ENCODE measurements at places on chromosomes 6 and 20. TPM values are rescaled to one million over a fixed set of nuclear protein-coding genes. Genes with fewer than 3 reads are reported as not detected.

- no peak for DNase-seq
These were observed 311.1 kb downstream of the SLC35F1 start for GRCh38 chr6:118218156-118218555.

- DNase-seq, result no peak
These were observed 3.2 kb downstream of the INSM1 start for GRCh38 chr20:20371083-20371482.

DNA sequence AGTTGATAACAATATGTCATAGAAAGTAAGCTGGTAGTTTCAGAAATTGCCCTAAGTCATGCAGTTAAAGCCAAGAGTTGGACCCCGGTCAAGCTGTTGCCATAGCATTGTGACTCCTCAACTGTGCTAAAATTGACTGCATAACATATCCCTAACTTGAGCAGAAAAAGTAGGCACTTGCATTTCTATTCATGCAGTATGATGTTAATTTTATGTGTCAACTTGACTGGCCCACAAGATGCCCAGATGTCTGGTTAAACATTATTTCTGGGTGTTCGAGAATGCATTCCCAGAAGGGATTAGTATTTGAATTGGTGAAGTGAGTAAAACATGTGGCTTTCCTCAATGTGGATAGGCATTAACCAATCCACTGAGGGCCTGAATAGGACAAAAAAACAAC is 136.4 kb downstream of the GPR63 start:
- no peak for DNase-seq

DNA sequence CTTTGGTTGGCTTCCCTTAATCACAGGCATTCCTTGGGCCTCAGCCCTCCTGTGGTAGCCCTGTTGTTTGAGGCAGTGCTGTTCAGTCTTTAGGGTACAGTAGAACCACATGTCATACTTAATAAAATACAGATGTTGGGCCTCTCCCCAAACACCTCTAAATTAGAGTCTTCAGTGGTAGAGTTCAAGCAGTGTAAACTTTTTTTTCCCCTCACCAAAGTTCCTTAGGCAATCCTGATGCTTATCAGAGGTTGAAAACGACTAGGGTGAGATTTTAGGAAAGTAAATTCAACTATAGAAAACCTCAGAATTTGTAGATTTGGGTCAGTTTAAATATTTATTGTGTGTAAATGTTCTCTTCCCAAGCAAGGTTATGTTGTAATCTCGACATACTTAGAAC is 44.6 kb downstream of the BLTP3A start:
- no peak for DNase-seq

DNA sequence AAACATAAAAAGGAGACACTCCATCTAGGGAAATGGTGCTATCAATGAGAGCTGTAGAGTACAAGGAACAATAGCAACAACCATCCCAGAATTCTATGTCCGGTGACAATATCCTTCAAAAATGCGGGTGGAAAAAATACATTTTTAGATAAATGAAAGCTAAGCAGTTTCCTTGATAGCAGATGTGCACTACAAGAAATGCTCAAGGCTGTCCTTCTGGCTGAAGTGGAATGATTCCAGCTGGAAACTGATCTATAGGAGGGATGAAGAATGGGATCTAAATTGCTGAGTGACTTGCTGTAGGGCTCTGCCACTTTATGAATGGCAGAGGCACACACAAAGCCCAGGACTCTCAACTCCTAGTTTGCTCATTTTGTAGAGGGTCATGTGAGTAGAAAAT is 763.1 kb downstream of the C6orf118 start:
- DNase-seq, result no peak

DNA sequence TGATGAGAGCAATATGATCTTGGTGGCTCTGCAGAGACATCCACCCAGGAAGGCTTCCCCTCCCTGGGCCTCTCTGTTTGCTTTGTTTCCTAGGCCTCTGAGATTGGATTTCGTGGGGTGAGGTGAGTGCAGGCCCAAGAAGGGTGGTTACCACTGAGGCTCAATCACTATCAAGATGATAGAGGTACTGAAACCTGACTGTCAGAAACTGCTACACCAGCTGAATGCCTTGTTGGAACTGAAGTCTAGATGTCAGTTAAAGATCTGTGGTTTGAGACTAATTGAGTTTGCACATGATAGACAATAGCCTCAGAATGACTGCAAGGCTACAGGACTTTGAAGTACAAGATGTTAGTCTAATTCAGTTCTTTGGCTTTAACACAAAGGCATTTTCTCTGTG is 15.2 kb downstream of the VNN1 start:
- no peak for DNase-seq

- DNase-seq, result no peak
These were observed 9.5 kb downstream of the CITED2 start for GRCh38 chr6:139364982-139365379.

DNA sequence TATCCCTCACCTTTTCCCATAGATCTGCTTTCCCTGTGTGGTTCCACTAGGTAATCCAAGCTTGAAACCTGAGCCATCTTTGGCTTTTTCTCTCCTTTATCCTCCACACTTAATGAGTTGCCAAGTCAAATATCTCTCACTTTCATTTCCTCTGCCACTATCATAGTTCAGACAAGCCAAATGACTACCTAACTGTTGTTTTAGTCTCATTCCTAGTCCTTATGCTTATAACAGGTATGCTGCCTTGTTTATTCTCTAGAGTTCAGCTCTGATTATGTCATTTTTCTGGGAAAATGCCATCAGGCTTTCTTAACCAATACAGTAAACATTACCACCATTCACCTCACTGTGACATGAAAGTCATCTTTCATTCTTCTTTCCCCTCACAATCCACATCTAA is 6.5 kb downstream of the EFHC1 start:
- DNase-seq, result no peak

- DNase-seq, result no peak
These were observed 8.4 kb downstream of the GABBR1 start for GRCh38 chr6:29624520-29624961.

DNA sequence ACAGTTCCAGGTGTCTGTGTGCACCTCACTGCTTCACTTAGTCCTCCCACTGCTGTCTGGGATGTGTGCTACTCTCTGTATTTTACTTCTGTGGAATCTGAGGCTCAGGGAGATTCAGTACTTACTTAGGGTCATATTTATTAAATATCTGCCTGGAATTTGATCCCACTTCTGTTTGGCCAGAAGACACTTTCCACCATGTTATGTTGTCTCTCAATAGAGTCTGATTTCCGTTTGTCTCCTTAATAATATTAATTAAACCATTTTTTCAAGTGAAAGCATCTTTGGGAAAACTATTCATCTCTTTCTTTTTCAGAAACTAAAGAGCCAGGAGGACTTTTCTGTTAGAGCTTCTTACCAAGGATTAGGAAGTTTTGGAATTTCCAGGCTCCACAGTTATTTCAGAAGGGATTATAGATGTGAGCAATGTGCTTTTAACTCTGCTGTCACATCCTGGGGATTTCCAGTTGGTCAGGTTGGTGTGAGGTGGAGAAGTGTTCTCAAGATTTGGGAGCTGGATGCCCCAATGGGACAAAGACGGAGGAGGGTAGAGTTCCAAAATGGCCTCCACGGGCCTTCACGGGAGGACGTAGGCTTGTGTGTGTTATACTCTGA is 156.8 kb upstream of the RALGAPA2 start:
- DNase-seq, result no peak

DNA sequence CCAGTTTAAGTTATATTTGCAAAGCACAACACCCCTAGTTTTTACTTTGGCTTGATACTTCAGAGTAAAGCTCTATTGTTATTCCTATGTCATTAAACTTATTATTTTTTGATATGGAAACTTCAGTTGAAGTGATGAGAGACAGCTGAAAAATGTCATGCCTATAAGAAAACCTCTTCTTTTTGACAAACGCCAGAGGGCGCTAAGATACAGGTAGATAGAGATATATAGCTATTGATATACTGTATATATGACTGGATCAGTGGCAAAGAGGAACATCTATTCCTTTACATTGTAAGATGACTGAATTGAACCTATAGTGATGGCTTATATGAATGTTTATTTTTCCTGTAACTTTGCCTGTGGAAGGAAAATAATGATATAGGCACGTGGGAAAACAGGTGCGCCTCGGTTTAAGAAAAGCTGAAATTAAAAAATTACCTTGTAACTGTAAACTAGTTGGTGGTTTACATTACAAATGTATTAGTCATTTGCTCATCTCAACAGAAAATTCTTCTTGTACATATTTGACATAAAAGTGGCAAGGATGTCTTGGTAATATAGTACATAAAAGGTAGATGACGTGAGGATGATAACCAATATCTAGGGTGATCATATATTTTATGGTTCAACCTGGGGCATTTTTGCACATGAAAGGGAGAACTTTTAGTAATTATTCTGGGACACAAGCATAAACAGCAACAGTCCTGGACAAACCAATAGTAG is 74.1 kb downstream of the LAMA4 start:
- DNase-seq, result peak; percentile 66

GRCh38 chr6:157715728-157716164 is 107.3 kb upstream of the SNX9 start:
- DNase-seq, result peak; percentile 92

DNA sequence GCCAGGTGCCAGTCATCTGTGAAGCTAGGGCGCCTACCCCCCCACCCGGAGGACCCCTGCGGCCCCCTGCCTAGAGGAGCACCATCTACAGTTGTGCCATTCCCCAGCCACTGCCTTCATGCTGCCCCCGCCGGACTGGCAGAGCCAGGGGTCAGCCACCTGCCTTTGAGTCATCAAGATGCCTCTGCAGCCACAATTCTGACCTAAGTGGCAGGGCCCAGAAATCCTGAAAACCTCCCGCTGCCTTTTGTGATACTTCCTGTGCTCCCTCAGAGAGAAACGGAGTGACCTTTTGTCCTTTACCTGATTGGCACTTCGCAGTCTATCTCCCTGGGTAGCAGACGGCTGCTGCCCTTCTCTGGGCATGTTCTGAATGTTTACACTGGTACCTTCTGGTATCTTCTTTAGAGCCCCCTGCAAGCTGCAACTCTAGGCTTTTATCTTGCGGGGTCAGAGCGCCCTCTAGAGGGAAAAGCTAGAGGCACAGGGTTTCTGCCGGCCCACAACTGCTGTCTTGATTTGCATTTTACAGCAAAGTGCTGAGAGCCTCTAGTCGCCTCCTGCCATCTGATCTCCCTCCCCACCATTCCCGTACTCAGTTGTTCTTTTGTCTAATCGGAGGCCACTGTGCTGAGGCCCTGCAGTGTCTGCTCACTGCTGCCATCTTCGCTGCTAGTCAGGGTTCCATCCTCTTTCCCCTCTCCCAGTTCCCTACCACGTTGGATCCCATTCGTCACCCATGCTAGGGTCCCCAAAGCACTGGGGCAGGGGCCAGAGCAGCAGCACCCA is 26.9 kb downstream of the SPATA2 start:
- peak; percentile 62 for DNase-seq

- DNase-seq, result no peak
These were observed 314.3 kb downstream of the EPHA7 start for GRCh38 chr6:93105017-93105416.

GRCh38 chr6:109050447-109051102 is 44.1 kb downstream of the SESN1 start:
- no peak for DNase-seq

DNA sequence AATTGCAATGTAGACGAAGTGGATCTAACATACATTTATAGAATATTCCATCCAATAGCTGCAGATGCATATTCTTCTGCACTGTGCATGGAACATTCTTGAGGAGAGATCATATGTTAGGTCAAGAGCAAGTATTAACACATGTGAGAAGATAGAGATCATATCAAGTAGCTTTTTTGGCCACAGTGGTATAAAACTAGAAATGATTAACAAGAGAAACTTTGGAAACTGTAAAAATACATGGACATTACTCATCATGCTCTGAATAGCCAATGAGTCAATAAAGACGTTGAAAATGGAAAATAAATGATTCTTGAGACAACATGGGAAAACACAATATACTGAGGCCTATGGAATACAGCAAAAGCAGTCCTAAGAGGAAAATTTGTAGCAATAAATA is 94.2 kb downstream of the STXBP5 start:
- DNase-seq, result no peak

DNA sequence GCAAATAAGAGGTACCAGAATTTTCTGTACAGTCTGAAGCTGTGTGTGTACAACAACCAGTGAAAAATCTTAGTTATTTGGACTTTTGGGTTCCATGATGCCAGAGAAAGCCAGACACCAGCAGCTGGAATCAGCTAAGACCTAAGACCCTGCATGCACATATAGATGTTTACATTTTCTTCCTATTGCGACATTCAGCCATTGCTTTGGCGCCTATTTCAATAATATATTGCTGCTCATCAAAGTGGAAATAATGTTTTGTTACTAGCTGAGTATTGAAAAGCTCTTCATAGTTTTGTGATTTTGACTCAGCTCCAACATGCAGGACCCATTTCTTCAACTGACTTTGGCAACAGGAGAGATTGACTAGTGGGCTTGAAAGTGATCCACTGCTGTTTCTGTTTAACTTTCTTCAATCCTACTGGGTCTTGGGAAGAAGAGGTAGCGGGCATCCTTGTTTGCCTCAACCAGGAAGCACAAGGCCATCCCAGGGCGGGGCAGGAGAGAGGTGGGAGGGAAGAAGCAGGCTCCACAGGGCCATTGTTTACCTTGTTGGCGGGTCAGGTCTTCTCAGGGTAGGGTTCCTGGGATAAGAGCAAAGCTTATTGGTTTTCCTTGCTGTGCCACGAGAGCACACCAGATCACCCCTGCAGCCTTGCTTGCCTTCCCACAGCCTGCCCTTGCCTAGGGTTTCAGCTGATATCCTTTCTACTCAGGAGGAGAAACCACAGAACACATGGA is 101.3 kb upstream of the ESR1 start:
- DNase-seq, result no peak

BMP6 gene
- 1.5 TPM for total RNA-seq

BTBD3 gene
- total RNA-seq, result 33.2 TPM

FAM83C gene
- total RNA-seq, result not detected

ZNF165 gene
- 0.99 TPM for total RNA-seq

NKAIN4 gene
- 0.33 TPM for total RNA-seq

GABRR1 gene
- not detected for total RNA-seq

BTN2A1 gene
- total RNA-seq, result 20.0 TPM

HM13 gene
- 34.8 TPM for total RNA-seq

All from sigmoid colon (tissue), 7 donors.